ENCODE measurements at places on chromosomes 16 and 17.

DNA sequence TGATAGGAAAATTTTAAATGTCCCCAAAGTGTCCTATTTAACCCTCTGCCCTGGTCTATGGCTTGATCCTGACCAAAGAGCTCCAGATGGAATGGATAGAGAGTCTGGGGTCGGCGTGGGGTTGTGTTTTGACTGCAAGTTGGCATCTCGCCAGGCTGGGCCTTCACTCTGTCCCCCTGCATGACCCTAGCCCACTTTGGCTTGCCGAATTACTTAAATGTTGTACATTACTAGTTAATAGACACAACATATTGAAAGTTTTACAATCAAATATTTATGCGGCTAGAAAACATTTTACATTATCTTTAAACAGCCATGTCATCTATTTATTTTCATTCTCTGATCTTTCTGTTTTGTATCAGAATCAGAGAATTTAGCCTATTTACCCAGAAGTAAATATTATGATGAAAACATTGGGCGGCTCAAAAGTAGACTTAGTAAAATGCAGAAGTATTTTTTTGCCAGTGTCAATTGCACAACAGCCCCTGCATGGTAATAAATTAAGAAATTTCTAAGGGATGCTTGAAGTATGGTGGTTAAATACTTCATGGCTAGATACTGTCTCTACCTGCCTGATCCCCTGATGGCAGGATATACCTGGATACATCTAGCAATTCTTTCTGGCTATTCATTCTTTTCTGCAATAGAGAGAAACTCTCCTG lies 18.8 kb upstream of the MYOCD start:
- no peak for DNase-seq

GRCh38 chr16:4206680-4207079 lies 35.2 kb downstream of the SRL start:
- no peak for DNase-seq

- no peak for DNase-seq
Measured at GRCh38 chr17:15941781-15942180, 3.1 kb upstream of the ADORA2B start.

- DNase-seq = no peak
Measured at GRCh38 chr16:21338537-21339268, 60.6 kb upstream of the CRYM start.

DNA sequence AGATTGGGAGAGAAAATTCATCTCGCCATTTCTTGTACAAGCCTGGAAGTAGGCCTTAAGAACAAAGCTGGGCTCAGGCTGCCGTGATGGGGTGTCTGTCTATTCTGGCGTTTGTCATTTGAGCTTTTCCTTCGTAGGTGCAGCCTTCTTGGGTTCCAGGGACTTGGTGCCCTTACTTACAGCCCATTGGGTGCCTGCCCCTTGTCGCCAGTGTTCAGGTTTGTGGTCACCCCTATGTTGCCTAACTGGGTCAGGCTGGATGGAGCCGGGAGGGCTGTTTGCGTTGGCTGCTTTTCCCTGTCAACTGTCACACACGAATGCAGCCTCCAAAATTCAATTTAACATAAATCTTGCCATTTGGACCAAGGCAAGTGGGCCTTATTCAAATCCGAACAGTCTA lies 23.7 kb upstream of the MED9 start:
- DNase-seq = no peak

GRCh38 chr17:68391561-68392268 lies 65.6 kb downstream of the WIPI1 start:
- no peak for DNase-seq

- DNase-seq = no peak
Measured at GRCh38 chr17:41413982-41414381, 10.4 kb downstream of the KRT37 start.

DNA sequence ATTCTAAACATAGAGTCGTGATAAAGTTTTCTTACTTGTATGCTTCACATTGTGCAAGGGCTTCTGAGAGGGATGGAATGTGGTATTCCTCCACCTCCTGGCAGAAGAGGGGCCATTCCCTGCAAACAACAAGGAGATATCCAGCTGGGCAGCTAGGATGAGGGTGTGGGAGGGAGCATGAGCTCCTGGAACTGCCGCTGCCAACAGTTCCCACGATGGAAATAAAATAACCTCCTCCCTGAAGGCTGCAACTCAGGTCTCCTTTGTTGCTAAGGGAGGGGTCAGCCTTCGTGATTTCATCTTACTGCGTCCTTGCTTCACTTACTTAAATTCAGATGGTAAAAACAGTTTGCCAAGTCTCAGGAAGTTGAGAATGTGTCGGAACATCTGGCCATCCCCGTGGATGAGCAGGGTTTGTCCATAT lies 15.6 kb downstream of the PLEKHG4 start:
- DNase-seq = no peak

- DNase-seq = no peak
Measured at GRCh38 chr17:360092-360750, 7.6 kb upstream of the RPH3AL start.

DNA sequence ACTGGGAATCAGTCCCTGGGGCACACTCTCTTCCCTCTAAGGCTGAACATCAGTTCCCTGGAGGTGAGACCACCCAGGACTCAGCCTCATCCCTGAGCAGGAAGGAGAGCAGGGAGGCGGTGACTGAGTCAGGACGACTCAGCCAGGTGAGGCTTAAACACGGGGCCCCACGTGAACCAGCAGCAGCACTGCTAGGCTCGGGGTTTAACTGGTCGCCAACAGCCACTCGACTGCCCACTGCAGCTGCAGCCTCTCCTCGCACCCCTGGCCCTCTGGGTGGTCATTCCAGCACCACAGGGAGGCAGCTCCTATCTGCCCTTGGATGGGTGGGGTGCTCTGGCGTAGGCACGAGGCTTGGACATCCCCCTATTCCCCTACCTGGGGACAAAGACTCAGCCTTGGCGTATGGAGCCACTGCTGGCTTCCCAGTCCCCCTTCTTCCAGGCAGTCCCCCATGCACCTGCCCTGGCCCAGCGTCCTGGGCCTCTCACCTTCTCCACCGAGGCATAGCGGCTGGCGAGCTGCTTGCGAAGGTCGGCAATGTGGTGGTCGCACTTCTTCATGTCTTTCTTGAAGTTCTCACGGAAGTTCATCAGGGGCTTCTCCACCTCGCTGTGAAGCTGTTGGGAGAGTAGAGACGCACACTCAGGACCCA lies 21.2 kb upstream of the RCVRN start:
- DNase-seq = no peak

DNA sequence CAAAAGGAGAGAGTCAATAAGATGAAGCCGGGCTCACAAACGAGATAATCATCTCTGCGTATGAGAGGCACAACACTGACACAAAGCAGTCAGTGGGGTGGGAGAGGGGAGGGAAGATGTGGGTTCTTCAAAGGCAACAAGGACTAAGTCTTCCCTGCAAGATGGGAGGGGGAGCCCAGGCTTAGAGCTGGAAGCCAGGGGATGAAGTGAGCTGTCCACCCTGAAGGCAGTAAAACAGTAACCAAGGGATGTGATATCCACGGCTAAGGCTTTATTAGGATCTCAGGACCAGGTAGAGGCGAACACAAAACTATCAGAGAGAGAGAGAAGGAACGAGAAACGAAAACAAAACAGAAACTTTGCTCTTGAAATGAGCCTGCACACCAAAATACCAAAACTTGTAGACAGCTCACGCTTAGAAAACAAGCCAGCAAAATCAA lies 115.9 kb downstream of the DYNLRB2 start:
- peak; percentile 16 for DNase-seq

GRCh38 chr17:53270936-53271335 lies 551.8 kb upstream of the KIF2B start:
- no peak for DNase-seq

DNA sequence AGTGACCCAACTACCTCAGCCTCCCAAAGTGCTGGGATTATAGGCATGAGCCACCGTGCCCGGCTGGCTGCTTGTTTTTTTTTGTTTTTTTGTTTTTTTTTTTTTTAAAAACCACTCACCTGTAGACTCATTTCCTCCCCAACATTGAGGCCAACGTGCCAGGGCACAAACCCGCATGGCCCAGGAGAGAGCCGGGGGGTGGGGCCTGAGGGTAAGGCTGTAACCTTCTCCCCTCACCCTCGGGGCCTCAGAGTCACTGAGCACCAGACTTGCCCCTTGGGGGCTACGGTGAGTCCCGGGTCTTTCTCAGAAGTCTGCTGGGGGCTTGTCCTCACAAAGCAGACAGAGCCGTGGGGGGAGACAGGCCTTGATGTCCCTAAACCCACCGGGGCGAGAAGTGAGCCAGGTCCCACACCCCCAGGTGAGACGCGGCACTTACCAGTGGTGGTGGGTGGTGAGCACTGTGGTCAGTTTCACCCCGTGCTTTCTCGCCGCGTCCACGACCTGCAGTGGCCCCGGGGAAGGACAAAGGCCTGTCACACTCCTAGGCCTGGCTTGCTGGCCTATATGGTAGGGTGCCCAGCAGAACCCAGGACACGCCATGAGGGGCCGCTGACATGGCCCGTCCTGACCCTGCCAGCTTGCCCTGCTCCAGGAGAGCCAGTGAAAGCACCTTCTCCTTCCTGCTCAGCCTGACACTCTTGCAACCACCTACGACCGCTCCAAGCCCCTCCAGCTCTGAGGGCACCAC lies 4.6 kb downstream of the HAGH start:
- DNase-seq = no peak

DNA sequence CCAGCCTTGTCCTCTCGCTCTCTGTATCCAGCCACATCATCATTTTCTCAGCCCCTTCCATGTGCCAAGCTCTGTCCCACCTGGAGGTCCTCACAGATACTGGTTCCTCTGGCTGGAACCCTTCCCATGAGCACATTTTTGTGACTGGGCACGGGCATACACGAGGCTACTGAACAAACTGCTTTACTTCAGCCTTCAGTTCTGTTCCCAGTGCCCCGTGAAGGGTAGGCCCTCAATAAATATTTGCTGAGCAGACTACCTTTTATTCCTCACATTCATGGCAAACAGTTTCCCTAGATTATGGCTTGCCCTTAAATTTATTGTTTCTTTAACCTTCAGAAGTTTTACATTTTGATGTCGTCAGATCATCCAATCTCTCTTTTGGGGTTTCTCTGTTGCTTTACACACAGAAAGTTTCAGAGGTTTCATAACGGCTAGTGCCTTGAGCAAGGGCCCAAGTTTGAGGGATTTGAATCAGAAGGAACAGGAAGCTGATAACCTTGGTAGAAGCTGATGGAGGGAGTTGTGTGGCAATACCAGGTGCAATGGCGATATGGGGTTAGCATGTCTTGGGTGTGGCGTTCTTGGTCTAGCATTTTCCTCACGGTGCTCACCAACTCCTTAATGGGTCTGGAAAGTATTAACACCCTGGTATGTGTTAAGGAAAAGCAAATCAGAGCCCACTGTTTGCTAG lies 27.8 kb downstream of the TMEM92 start:
- DNase-seq = no peak

- no peak for DNase-seq
Measured at GRCh38 chr17:27496437-27496943, 40.2 kb downstream of the KSR1 start.

- DNase-seq = no peak
Measured at GRCh38 chr16:84315422-84315821, 20.7 kb downstream of the WFDC1 start.

- DNase-seq = no peak
Measured at GRCh38 chr17:83161298-83162034, 82.1 kb downstream of the METRNL start.

DNA sequence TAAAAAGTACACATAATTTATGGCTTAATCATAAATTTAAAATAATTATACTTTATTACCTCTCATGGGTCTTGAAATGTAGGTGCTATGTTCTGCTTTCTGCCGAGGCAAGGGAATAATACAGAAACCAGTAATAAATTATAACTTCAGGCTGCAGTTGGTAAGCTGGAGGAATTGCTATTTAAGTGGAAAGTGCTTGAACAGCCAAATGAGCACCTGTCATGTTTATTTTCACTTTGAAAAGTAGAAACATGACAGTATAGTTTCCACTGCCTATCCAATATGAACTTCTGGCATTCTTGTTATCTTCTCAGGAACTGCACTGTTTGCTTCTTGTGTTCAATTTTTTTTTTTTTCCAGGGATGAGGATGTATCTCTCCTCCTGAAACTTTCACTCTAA lies 146.0 kb downstream of the FTO start:
- DNase-seq = no peak

DNA sequence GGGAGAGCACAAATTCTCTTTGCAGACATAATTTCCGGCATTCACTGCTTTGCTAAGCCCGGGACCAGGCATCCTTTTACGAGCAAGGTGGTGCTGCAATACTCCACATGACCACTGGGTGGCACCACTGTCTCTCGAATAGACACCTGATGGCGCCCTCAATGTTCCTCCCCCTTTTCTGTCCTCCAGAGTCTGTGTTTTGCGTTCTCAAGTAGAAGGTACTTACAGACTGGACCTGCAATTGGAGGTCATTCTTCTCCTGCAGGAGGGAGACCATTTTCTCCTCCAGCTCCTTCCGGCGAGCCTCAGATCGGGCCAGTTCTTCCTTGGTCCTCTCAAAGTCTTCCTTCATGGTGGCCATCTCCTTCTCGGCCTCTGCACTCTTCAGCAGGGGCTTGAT lies 45.2 kb downstream of the MYH13 start:
- peak; percentile 22 for DNase-seq

- no peak for DNase-seq
Measured at GRCh38 chr16:84368308-84368996, at the start of gene ATP2C2. TSS of gene ATP2C2 (plus strand) at chr16:84368538. CDS start at chr16:84368616, 78 bp downstream.

DNA sequence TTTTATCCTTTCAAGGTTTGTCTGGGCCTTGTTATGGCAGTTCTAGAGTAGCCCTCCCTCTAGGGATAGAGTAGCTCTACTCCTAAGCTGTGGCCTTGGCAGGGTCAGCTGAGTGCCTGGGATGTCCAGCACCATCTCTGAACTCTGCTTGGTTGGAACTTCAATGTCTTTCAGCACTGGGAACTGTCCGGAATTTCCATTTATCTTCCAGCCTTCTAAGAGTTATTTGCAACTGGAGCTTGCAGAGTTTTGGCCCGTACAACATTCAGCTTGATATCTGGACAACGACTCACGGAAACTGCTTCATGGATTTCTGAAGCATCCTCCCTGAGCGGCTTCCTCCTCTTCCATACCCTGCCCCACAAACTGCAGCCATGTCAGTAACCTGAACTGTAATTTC lies 22.9 kb downstream of the MMD start:
- no peak for DNase-seq

GRCh38 chr17:73973586-73974409 lies 229.7 kb upstream of the RPL38 start:
- no peak for DNase-seq

DNA sequence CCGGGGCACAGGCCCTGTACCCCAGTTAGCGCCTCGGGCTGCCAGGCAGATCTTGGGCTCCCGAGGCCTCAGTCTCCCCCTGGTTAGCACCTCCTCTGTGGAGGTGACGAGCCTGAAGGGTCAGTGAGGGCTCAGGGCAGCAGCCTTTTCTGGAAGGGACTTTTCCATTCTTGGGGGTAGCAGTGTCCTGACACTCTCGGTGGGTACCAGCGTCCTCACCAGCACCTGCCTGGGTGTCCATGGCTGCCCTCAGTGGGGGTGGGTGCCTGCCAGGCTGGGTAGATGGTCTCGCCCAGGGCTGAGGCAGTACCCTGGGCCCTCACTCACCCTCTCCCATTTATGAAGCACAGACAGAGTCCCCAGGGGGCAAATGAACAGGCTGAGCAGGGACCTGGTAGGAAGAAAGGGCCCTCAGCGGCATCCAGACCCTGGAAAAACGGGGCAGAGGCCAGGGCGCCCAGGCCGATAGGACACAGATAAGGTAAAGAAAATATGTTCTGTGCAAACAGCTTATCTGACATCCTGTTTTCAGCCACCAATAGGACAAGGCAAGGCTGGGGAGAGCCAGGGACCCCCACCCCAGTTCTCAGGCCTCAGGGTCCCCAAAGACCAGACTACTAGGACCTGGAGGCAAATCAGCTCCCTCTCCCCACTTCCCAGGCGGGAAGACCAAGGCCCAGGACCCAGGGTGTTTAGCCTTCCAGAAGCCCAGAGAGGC lies 50.9 kb downstream of the ZFPM1 start:
- no peak for DNase-seq

- DNase-seq = no peak
Measured at GRCh38 chr16:56350491-56351405, 74.6 kb downstream of the AMFR start.
